ENCODE measurements at places on chromosomes 6 and 20. TPM values are rescaled to one million over a fixed set of nuclear protein-coding genes. Genes with fewer than 3 reads are reported as not detected.

- no peak for DNase-seq
These were observed 38.0 kb upstream of the NR2E1 start for GRCh38 chr6:108127826-108128225.

The BRPF3 gene
- total RNA-seq, result 17.5 TPM

The SAMD5 gene
- 0.93 TPM for total RNA-seq

The GPX6 gene
- not detected for total RNA-seq

DNA sequence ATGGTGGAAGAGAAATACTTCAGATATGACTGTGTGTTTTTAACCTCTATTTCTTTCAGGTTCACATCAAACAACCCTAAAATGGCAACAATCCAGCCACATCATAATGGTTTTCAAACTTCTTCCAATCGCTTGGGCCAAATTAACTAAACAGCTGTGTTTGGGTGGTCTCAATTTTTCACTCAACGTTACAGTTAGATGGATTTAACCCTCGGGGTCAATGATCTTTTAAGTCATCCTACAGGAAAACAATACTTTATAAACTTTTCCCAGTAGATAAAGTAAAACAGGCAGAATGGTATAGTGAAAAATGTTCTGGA, 60.4 kb downstream of the EPB41L2 start:
- DNase-seq, result no peak

The RBM38 gene
- 6.2 TPM for total RNA-seq

Data from lower leg skin (tissue), 4 donors.